Cardiac ventricle fibroblast (primary cell): ENCODE measurements at places on chromosomes 3 and 15. TPM values are rescaled to one million over a fixed set of nuclear protein-coding genes. Genes with fewer than 3 reads are reported as not detected.

The CLSTN2 gene
- total RNA-seq, result 4.8 and 5.6 TPM in 2 replicates

The XCR1 gene
- total RNA-seq, result not detected in 2 replicates

The MEGF11 gene
- not detected in 2 replicates for total RNA-seq

The GOLGA6L7 gene
- not detected in 2 replicates for total RNA-seq

The ROPN1B gene
- total RNA-seq, result not detected in 2 replicates

The RTP3 gene
- not detected in 2 replicates for total RNA-seq

The ALDH1L1 gene
- 93.4 and 96.4 TPM in 2 replicates for total RNA-seq

The GOLGA8T gene
- total RNA-seq, result not detected in 2 replicates

The FBXW12 gene
- not detected in 2 replicates for total RNA-seq

The PARP15 gene
- 0.44 TPM in 1 of 2 replicates, not detected in the other for total RNA-seq

The TRH gene
- total RNA-seq, result not detected in 2 replicates

The RBP2 gene
- not detected in 2 replicates for total RNA-seq
